Stimulated activated naive CD4-positive, alpha-beta T cell (primary cell): ENCODE measurements at places on chromosomes 11 and 22.

DNA sequence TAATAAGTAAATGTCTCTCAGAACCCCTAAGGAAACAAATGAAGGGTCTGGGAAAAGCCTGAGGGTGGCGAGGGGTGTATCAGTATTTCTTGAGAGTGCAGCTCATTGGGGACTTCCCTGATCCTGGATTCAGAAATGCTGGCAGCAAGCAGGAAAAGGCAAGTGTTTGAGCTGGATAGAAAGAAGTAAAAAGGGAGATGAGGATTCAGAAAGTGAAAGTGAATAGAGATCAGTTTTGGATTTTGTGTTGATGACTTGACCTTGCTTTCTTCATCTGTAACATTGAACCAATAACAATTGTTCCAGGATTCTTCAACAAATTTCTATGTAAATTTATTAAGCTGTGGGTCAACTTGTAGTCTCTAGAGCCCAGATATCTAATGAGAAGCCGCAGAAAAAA lies 66.9 kb upstream of the CTSC start:
- DNase-seq: no peak

GRCh38 chr22:22508274-22509176 lies at the start of gene ZNF280B:
Gene ZNF280B, minus strand, starts transcription at chr22:22508742. Its CDS starts 19,344 bp downstream, at chr22:22489398.
- peak; percentile 79 for DNase-seq

GRCh38 chr11:64742889-64743590 lies 902 bp downstream of the RASGRP2 start:
- peak; percentile 66 for DNase-seq

- no peak for DNase-seq
Measured at GRCh38 chr11:120985718-120986569, 38.0 kb upstream of the TBCEL start.

GRCh38 chr11:1871531-1871930 lies 18.6 kb downstream of the LSP1 start:
- DNase-seq: no peak

DNA sequence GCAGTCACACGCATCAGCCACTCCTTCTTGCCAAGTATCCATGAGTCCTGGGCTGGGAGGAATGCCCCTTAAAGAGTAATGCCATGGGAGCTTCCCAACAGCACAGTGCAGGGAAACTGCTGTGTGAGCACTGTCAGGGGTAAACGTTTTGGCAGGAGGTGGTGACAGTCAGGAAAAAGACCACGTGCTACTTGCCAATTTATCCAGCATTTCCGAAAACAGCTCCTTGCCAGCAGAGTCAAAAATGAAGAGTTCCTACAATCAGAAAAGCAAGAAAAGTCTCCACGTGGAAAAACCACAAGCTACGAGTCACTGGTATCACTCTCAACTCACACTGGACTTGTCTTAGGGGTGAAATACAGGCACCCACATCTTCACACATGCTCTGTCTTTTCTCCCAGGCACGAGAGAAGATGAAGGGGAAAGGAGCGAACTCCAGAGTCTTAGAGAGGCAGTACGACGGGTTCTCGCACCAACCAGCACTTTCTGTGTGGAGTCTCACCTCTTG lies 9.9 kb downstream of the IFT27 start:
- DNase-seq: no peak

DNA sequence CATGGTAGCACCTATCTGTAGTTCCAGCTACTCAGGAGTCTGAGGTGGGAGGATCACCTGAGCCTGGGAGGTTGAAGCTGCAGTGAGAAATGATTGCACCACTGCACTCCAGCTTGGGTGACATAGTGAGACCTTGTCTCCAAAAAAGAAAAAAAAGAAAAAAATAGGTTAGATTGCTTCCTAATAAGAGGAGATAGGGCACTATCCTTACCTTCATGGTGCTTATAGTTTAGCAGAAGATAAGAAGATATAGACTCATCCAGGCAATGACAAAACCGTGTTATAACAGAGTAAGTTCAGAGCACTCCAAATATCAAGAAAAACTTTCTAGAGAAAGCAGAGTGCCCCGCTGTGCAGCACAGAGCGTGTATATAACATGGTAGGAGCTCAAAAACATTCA lies 42.1 kb downstream of the RRP8 start:
- DNase-seq: no peak

DNA sequence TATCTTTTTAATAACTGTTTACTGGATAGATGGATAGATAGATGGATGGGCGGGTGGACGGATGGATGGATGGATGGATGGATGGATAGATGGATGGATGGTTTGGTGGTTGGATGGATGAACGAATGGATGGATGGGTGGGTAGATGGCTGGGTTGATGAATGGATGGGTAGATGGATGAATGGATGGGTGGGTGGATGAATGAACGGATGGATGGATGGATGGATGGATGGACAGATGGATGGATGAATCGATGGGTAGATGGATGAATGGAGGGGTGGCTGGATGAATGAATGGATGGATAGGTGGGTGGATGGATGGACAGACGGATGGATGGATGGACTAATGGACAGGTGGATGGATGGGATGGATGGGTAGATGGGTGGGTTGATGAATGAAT lies 13.8 kb upstream of the SLC22A12 start:
- DNase-seq: no peak

DNA sequence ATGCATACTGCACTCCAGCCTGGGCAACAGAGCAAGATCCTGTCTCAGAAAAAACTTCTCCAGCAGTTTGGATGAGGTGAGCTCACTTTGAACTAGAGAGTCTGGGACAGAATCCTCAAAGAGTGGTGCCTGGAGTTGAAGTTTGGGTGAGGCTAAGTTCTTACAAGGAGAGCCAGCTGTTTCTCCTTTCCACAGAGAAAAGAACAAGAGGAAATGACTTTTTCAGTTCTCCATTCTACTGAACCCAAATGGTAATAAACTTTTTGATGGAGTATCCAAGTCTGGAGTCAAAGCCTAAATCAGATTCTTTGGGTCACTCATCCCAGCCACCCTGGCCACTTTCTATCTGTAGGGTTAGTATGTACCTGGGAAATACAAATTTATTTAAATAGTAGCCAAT lies 102.7 kb downstream of the TRAF6 start:
- DNase-seq: no peak
